ENCODE measurements at places on chromosomes 16 and 17. TPM values are rescaled to one million over a fixed set of nuclear protein-coding genes. Genes with fewer than 3 reads are reported as not detected.

SYNGR3 gene
- total RNA-seq = 0.76 TPM

CACNG5 gene
- not detected for total RNA-seq

ATP2A3 gene
- total RNA-seq = 13.8 TPM

RAB37 gene
- 3.6 TPM for total RNA-seq

PIK3R5 gene
- total RNA-seq = 15.1 TPM

BRIP1 gene
- 0.53 TPM for total RNA-seq

FBXL16 gene
- 6.5 TPM for total RNA-seq

FZD2 gene
- total RNA-seq = 22.9 TPM

CANT1 gene
- total RNA-seq = 28.9 TPM

CCL8 gene
- total RNA-seq = 10.3 TPM

KRT31 gene
- not detected for total RNA-seq

DNA sequence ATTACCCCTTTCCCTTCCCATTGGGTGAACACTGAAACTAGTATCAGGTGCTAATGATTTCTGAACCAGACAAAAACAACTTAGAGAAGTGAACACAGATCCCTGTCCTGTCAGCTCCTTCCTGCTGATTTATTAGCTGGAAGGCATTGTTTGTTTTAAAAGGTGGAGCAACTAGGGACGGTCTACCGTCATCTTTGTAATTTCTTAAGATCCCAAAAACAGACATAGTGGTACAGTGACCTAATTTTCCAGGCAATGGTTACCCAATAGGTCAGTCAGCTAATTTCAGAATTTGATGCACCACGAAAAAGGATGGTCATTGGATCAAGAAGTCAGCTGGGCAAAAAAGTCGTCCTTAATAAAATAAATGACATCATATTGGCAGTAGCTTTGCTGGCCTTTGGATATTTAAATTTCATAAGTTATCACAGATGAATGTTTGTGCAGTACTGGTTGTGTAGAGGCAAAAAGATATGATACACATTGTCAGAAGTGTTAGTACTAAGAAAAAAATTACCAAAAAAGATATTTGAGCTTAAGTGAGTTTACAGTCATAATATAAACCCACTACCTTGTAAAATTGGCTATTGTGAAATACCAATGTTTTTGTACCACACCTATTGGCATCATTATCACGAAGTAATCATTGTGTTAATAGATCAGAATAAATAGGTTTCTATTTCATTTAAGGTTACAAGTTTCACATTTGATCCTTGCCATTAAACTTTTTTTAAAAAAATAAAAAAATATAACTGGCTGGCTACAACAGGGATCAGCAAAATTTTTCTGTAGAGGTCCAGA, 27.2 kb upstream of the KCNJ16 start:
- no peak for DNase-seq

DNA sequence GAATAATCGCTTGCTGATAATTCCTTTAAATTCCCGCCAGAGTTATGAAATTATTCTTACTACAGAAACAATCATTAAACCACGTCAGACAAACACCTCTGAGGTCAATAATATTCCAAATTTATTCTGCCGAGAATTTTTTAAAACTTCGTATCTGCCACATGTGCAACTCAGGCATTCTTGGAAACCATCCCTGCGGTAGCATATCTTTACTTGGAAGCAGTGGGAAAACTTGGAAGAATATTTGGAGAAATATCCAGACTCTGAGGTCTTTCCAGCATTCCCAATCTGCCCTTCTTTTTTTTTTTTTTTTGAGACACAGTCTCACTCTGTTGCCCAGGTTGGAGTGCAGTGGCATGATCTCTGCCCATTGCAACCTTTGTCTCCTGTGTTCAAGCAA, 2.0 kb upstream of the CCL11 start:
- DNase-seq = no peak

- DNase-seq = no peak
Observed at GRCh38 chr16:73771196-73772064, 525.2 kb upstream of the PSMD7 start.

- no peak for DNase-seq
Observed at GRCh38 chr16:83561876-83562275, 245.9 kb upstream of the HSBP1 start.

DNA sequence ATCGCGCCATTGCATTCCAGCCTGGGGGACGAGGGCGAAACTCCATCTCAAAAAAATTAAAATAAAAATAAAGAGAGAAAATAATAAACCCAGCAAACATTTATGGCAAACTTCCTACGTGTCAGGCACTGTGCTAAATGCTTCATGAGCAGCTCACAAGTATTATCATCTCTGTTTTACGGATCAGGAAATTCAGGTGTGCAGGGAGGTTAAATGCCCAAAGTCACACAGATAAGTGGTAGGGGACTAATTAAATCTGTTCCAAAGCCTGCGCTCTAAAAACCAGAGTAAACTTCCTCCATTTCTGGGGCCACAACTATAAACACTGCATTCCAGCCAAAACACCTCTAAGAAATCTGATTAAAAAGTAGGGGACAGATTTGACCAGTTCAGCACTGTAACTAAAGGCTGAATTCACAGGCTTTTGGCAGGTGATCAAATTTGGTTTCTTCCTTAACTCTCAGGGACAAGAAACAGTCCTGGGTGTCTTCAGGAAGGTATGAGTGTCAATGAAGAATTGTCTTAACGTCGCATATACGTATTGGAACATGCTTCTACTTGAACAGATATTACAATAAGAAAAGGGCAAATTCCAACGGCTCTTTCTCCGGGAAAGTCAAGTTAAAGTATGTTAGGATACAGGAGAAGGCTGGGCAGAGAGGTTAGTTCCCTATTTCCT, 996 bp downstream of the STRADA start:
- no peak for DNase-seq

DNA sequence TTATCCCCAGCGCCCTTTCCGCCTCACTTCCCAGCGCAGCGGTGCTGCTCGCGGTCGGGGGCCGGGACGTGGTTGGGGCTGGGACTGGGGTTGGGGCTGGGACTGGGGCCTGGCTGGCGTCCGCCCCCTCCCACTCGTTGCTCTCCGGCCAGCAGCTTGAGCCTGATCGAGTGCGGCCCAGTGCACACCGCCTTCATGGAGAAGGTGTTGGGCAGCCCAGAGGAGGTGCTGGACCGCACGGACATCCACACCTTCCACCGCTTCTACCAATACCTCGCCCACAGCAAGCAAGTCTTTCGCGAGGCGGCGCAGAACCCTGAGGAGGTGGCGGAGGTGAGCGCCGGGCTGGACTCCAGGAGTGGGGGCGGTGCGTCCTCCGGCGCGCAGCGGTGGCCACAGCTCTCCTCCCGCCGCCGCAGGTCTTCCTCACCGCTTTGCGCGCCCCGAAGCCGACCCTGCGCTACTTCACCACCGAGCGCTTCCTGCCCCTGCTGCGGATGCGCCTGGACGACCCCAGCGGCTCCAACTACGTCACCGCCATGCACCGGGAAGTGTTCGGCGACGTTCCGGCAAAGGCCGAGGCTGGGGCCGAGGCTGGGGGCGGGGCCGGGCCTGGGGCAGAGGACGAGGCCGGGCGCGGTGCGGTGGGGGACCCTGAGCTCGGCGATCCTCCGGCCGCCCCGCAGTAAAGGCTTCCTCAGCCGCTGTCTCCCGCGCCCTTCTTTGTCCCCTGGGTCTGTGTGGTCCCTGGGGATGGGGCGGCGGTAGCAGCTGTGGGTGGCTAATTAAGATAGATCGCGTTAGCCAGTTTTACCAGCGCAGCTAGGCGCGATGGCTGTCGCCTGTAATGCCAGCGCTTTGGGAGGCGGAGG, 1.8 kb downstream of the HSD17B1 start:
- peak; percentile 92 for DNase-seq

DNA sequence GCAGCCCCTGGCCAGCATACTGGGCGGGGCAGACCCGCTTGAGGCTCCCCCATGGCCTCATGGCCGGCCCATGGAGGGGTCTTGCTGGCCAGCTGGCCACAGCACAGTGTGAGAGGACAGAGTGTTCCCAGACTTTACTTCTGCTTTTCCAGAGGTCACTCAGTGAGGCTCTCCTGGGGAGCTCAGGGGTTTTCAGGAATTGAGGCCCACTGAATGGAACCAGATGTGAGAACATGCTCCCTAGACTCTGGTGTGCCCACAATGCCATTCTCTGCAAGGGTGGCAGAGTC, 21.2 kb downstream of the ATP6V0D1 start:
- no peak for DNase-seq

DNA sequence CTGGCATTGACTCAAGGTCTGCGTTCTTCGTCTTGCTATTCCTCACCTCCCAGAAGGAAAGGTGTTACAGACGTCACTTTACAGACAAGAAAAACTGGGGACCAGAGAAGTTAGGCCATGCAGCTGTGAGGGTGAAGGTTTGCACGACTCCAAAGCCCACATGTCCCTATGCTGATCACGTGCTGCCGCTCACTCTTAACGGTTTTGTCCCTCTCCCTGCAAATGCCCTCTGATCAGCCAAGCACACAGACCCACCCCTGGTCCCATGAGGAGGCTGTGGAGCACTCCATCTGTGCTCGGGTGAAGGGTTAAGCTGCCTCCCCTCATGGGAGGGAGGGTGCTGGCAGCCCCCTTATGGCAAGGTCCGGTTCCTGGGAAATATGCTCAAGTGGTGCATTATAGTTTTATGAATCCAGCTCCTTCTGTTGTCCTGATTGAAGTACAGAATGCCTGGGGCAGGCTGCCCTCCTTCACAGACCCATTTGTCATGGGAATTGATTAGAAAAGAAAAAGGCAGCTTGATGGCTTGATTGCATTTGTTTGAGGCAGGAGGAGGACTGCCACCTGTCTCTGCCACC, 18.8 kb downstream of the CCDC182 start:
- no peak for DNase-seq

- no peak for DNase-seq
Observed at GRCh38 chr16:46862555-46863447, 21.4 kb upstream of the GPT2 start.

DNA sequence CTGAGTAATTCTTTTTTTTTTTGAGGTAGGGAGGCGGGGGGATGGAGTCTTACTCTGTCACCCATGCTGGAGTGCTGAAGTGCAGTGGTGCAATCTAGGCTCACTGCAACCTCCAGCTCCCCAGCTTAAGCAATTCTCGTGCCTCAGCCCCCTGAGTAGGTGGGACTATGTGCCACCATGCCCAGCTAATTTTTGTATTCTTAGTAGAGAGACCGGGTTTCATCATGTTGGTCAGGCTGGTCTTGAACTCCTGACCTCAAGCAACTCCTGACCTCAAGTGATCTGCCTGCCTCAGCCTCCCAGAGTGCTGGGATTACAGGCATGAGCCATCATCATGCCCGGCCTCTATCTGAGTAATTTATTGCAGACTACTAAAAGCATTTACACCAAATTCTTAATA, 19.4 kb downstream of the KPNB1 start:
- DNase-seq = no peak

GRCh38 chr16:71837150-71837549, 8.6 kb upstream of the ATXN1L start:
- no peak for DNase-seq

DNA sequence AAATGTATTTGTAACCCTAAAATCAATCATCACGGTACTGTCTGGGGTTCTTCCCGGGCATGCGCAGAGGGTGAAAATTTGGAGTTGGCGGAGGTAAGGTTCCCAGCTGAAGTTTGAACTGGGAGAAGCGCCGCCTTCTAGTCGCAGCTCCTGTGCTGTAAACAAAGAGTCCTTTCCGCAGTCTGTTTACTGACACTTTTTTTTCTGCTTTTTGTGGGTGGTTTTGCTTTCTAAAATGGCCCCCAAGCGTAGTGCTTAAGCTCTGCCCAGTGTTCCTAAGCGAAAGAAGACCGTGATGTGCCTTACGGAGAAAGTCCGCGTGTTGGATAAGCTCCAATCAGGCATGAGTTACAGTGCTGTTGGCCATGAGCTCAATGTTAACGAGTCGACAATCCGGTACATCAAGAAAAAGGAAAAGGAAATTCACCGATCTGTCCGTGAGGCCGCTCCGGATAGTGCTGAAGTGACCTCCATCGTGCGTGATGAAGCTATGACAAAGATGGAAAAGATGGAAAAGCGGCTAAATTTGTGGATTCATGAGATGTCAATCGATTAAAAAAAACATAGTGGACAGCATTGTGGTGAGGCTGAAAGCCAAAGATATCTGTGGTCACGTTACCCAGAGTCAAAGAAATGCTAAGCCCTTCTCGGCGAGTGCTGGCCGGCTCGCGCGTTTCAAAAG, 570 bp upstream of the CFDP1 start:
- peak; percentile 74 for DNase-seq

GRCh38 chr16:24070851-24071250, 185.3 kb upstream of the CACNG3 start:
- no peak for DNase-seq

GRCh38 chr16:28586466-28586865, 10.4 kb downstream of the SULT1A2 start:
- no peak for DNase-seq

DNA sequence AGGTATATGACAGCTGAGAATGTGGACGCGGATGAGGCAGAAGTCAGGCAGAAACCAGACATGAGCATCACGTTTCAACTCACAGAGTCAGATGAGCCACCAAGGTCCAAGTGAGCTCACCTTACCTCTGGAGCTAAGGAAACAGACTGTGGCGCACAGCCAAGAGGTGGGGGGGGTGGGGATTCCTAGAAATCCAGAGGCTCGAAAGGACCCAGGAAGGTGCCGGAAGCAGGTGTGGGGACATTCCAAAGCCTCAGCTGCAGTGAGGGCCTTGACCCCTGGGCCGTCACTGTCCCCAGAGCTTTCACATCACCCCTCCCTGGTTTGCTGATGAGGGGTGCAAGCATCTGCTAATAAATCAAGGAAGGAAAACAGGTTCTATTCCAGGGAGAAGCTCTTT, 29.3 kb upstream of the RCVRN start:
- DNase-seq = no peak

DNA sequence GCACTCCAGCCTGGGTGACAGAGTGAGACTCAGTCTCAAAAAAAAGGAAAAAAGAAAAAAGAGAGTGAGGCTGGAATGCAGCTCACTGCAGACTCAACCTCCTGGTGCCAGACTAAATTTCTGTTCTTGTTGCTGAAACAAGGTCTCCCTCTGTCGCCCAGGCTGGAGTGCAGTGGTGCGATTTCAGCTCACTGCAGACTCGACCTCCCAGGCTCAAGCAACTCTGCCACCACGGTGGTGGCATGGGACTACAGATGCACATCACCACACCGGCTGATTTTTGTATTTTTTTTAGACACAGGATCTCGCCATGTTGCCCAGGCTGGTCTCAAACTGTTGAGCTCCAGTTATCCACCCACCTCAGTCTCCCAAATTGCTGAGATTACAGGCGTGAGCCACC, 34.6 kb downstream of the TRIM25 start:
- no peak for DNase-seq

DNA sequence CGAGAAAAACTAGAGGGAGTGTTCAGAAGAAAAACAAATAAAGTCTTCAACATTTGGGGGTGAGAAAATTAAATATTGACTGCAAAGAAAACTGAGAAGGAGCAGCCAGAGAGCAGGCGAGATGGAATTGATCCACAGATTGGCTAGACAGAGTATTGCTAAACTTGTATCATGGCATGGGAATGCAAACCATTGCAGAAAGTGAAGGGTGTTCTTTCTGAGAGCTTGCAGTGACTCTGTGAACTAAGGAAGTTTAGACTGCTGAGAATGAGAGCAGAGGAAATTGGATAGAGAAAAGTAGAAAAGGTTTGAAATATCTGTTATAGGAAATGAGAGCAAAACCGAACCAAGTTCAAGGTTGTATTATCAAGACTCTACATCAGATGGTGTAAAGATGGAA, 191.5 kb downstream of the HS3ST3A1 start:
- DNase-seq = no peak
